ENCODE measurements at places on chromosomes 7 and 10.

DNA sequence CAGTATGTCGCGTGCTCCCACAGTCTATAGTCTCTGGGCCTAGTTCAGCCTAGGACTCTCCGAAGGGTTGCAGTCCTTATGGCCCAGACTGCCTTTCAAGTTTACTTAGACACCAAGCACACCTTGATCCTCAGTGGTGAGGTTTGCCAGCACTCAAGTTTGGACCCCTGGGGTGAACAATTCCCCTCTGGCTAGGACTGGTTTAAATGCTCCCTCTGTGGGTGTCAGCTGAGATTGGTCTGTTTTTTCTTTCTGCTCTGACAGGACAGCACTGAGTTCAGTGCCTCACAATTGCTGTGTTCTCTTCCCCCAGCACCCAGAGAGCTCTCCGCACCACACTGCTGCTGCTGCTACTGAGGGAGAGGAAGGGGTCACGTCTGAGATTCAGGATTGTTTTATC is 31.9 kb upstream of the AGR3 start:
- no peak for DNase-seq

DNA sequence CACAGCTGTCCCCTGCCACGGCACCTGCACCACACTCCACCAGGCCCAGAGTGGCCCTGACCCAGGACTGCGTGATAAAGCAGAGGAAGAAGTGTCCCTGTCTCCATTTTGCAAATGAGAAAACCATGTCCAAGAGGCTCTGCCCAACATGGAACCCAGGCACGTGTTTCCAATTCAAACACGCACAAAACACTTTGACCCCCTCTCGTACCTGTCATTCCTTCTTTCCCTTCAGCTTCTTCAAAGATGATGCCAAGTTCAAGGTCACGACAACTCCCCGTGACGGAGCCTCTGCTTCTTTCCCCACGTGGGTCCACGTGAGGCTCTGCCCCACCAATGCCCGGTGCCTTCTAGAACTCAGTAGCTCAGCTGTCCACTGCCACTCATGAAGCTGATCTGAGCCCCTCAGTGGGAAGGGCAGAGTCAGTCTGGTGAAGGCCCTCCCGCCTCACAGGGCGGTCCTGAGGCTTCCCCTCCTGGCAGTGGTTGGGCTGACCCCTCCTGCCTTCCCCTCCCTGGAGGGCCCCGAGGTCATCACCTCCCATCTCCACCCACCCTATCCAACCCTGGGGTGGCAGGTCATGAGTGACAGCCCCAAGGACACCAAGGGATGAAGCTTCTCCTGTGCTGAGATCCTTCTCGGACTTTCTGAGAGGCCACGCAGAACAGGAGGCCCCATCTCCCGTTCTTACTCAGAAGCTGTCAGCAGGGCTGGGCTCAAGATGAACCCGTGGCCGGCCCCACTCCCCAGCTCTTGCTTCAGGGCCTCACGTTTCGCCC is 19.0 kb downstream of the CALML5 start:
- DNase-seq: no peak

DNA sequence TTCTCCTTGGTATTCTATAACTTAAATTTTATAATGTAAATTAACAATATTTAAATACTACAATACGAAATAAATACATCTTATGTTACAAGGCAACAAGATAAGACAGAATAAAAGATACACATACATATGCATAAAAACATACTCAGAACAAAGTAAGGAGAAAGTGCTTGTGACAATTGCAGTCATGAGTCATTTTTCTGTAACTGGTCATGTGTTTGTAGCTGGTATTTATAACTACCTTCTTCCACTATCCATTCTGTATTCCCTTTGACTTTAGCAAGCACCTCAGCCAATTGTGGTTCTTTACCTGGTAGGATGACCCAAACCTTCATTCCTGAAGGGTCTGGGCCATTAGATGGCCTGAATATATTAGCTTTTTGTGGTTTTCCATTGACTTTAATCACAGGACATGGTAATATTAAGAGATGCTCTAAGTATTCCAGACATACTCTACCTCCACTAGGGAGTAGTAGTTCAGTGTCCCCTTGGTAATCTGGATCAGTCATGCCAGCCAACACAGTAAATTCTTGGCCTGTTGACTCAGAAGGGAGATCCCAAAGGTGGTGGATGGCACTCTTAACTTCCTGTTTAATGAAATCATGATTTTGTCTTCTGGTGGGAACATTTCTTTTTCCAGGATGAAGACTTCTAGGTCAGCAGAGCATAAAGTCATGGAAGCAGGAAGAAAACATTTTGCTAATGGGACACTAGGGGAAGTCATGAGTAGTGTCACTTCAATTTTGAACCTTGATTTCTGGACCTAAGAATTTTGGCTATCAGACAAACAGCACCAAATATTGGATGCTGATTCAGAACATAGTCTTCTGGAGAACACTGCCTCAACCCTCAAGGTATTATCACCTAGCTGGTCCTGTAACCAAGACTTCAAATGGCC is 733.7 kb upstream of the IGFBP3 start:
- DNase-seq: no peak

GRCh38 chr7:134187893-134188292 is 60.8 kb downstream of the LRGUK start:
- DNase-seq: no peak

DNA sequence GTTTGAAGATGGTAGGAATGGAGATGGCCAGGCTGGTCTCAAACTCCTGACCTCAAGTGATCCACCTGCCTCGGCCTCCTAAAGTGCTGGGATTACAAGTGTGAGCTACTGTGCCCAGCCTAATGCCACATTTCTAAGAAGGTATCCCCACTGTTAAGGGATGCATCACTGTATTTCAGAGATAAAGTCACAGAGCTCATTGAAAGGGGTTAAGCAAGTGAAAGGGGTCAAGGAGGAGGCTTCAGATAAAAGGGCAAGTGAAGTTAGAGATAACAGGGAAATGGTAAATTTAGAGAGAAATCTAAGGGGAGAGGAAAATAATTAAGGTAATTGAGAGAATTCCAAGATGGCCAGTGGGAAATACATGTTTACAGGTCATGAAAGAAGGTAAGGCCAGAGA is 93.0 kb upstream of the SP4 start:
- DNase-seq: no peak

DNA sequence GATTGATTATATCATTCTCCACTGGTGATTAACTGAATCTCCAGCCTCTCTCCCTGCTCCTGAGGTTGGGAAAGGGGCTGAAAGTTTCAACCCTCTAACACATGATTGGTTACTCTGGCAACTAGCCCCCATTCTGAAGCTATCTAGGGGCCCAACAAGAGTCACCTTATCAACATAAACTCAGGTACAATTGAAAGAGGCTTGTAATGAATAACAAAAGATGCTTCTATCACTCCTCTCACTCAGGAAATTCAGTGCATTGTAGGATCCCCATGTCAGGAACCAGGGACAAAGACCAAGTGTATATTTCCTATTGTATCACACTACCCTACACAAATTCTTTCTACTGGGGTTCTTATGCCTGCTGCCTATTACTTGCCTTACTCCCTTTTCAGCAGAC is 123.9 kb upstream of the SLC13A1 start:
- no peak for DNase-seq

- no peak for DNase-seq
Measured at GRCh38 chr7:17304926-17305325, 6.5 kb downstream of the AHR start.

GRCh38 chr7:47826754-47827153 is 121.5 kb downstream of the PKD1L1 start:
- DNase-seq: no peak

GRCh38 chr10:16612115-16612980 is 90.7 kb upstream of the C1QL3 start:
- no peak for DNase-seq

DNA sequence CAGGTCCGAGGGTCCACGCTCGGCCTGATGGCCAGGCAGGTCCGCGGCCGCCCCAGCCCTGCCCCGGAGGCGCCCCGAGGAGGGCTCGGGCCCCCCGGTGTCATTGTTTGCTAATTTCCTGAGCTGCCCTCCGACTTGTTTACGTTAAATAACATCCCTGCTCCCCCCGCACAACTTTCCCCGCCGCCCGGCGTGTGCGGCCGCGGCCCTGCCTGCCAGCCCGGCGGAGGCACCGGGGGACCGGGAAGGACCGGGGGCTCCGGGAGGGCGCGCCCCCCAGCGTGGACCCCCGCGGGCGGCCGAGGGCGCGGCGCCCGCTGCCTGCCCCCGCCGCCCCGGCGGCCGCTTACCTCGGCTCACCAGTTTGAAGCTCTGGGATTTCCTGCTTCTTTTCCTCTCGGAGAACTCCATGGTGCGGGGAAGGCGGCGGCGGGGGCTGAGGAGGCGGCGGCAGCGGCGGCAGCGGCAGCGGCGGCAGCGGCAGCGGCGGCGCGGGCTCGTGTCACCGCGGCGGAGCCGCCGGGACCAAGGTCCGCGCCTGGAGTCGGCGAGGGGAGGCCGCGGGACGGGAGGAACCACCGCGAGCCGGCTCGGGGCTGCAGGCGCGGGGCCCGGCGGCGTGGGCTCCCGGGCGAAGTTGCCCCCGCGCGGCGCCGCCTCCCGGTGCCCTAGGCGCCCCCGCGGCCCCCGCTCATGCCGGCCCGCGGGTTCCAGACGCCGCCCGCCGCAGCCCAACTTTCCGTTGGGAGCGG is 515 bp downstream of the BEND7 start:
- no peak for DNase-seq

- DNase-seq: no peak
Measured at GRCh38 chr7:26664274-26664673, 200.1 kb downstream of the SKAP2 start.

DNA sequence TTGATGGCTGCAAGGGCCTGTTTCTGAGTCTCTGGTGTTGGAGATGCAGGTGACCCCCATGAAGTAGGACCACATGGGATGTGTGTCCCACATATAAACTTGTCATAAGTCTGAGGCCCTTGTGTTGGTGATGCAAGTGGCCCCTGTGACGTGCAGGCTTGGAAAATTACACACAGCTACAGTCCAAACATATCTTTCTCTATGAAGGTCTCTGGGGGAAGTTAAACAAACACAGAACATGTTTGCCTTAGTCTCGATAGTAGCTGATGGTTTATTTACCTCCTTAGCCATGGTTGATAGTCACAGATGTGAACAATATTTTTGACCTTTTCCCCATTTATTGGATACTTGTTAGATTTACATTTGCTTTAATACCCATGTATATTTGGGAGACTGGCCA is 64.7 kb downstream of the ADCY1 start:
- DNase-seq: no peak

DNA sequence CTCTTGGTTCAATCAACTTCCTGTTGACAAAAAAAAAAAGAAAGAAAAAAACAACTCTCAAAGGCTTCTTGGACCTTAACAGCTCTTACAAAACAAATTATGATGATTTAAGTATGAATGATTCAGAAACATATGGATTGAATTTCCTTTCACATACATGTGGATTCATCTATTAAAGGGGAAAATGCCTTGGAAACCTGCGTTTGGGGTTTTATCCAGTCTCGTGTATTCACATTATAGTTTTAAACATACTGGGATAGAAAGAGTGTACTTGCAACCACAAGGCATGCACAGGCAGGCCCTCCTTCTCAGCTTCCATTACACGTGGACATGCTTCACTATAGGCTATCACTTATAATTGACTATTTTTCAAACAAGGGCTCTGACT is 286.7 kb downstream of the INHBA start:
- no peak for DNase-seq

- DNase-seq: no peak
Measured at GRCh38 chr7:27910326-27910725, 170.4 kb downstream of the TAX1BP1 start.

DNA sequence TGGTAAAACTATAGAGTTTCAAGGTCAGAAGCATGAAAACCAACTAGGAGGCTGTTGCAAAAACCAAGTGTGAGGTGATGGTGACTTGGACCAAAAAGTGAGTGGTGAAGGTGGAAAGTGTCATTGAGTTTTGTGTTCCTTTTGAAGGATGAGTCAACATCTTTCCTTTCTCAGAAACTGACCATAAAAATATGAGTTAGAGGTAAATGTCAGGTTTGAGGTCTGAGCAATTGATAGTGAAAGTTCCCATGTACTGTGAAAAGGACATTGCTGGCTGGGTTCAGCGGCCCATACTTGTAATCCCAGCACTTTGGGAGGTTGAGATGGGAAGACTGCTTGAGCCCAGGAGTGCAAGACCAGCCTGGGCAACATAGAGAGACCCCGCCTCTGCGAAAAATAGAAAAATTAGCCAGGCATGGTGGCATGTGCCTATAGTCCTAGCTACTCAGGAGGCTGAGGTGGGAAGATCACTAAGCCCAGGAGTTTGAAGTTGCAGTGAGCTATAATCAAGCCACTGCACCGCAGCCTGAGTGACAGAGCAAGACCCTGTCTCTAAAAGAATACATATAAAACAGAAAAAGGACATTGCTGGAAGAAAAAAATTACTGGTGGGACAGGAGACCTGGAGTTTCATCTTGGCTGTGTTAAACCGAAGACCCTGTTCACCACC is 89.3 kb upstream of the ARID5B start:
- DNase-seq: no peak

DNA sequence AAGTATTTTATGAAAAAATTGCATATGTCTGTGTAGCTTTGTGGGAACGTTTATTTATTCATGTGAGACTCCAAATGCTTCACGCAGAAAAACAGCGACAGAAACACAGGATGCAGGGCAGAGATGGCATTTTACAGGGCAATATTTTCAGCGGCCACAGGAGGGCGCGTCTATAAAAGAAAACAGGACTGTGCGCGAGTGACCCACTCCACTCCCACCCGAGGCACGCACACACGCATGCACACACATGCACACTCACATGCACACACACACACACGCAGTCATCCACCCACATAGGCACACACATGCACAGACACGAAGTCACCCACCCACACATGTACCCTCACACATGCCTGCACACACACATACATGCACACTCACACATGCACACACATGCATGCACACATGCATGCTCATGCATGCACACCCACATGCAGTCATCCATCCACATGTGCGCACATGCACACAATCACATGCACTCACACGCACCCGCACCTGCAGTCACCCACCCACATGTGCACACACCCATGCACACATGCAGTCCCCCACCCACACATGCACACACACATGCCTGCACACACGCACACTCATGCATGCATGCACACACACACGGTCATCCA is 96.3 kb downstream of the DNAJB6 start:
- peak; percentile 47 for DNase-seq

DNA sequence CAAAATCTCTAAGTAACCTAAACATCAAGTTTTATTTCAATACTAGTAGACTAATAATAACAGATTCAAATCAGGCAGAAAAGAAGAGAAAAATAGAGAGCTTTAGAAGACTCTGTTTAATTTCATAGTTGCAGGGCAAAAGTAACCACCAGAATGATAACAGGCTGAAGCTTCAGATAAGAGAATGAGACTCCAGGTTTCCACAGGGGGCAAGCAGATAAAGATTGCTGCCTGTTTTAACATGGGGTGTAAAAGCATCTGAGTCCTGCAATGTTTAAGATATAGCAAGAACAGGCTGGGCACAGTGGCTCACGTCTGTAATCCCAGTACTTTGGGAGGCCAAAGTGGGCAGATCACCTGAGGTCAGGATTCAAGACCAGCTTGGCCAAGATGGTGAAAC is 11.0 kb downstream of the CROT start:
- no peak for DNase-seq

Data from activated CD4-positive, alpha-beta T cell treated with anti-CD3 and anti-CD28 coated beads for 24 hours (primary cell).